ENCODE measurements at places on chromosomes 3 and 15.

DNA sequence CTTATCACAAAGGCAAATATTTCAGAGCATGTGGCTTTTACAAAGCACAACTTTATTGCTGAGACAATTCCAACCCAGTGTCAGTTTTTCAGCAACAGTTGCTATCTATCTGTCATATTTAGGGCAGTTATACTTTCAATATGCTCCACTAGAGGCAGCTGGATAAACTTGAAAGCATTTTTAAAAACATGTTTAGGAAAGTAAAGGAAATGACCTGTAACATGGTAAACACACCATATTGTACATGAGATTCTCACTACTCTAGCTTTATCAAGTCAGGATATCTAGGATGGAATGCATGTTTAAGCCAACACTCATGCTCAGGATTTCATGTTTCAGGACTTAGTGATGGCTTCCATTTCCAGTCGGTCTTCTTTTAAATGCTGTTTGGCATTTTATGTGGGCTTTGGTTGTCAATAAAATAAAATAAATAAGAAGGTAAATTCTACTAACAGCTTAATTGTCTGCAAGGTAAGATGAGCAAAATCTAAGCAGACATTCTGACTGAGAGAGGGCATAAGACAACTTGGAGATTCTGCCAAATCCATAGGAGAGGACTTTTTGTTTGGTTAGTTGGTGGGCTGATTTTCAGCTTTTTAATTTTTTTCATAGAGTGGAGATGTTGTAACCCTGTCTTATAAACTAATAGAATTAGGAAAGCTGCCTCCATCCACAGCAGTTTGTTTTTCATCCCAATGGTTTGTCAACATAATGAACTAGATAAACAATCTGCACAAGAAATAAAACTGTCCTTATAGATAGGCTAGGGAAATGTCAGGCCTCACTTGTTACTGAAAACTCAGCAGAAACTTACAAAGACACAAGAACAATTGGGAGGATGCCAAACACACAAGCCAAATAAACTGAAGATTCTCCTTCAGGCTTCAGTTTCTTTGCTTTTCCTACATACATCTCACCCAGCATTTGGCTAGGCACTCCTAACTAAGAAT, 63.4 kb upstream of the CPB1 start:
- no peak for DNase-seq

DNA sequence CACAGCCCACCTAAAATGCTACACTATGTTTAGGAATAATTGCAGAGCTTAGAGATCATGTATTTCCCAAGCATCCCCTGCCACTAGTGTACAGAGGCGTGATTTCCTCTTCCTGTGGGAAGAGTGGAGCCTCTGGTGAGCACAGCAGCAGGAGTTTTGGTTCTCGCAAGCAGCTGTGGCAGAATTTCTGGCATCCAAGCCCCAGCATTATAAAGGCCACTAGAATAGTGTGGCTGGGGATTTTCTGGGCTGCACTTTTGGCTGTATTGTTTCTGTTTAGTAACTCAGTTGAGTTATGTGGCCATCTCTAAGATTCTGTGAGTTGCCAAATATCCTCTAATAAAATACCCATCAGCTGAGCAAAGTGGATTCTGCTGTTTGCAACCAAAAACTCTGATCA, 64.7 kb downstream of the GPR176 start:
- DNase-seq: no peak

DNA sequence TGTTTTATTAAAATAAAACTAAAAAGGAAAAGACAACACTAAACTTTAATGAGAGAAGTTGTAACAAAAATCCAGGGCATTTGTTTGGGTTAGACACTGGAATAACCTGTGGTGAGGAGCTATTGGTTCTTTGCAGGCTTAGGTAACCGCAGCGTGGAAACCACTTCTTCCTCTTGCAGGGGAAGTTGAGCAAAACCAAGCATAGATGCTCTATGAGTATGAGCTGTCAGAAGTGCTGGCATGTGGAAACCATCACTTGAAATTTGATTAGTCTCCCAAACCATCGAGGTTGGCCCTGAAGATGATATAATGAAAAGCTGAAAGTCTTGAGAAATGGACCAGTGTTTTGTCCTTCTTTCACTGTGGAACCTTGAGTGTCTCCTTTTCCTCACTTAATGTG, 127.1 kb upstream of the RBMS3 start:
- DNase-seq: peak; percentile 44

DNA sequence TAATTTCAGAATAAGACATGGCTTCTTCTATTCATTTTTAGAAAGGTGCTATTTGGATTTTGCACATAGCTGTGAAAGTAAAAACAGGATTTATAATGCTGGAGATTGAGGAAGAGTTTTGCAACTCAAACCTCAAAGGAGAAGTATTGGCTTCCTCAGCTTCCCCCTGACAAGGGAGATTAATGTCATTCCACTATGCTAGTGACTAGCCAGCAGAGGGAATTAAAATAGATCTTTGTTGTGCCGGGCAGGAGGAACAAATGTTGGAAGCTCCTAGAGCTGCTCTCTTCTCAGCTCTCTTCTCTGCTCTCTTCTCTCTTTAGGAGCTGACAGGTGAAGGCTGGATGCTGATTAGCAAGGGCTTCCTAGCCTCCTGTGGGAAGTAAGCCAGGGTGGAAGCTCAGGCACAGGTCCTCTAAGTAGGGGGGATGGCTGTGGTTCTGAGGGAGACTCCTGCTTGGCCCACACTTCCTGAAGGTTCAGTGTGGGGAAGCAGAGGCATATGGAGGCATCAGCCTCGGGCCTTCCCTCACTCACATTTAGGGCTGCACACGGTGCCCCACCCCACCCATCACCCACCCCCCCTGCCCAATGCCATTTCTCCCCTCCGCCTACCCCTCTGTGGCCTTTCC, 29.6 kb downstream of the CX3CR1 start:
- no peak for DNase-seq

DNA sequence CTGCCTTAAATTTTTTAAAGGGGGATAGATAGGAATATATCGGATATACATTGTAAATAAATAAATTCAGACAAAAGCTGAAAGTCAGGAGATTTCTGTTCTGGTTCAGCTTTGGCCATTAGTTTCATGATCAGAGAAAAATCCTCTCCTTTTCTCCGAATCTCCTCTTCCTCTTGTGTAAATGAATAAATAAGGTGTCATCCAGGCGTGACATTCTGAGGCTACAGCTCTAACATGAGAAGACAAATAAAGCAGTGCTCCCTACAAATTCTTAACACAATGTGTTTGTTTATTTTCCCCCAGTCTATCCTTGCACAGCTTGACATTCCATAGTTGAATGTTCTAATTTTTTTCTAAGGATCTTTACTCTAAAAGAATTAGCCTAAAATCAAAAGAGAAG, 9.4 kb upstream of the MB21D2 start:
- DNase-seq: no peak

DNA sequence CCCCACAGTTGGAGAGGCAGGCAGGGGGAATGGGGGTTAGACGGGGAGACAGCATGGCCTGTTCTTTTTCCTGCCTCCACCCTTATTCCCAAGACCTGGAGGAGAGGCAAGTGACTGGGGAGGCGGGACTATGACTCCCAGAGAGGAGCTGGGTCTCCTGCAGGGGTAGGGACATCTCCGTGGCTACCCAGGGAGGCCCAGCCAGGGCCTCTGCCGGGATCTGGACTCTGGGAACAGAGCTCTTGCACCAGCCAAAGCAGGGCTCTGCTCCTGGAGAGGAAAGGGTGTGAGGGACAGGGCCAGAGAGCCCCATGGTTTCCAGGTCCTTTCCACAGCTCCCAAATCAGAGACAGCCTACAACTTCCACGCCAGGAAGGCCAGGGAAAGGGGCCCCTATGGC, 22.8 kb downstream of the CFAP100 start:
- no peak for DNase-seq

DNA sequence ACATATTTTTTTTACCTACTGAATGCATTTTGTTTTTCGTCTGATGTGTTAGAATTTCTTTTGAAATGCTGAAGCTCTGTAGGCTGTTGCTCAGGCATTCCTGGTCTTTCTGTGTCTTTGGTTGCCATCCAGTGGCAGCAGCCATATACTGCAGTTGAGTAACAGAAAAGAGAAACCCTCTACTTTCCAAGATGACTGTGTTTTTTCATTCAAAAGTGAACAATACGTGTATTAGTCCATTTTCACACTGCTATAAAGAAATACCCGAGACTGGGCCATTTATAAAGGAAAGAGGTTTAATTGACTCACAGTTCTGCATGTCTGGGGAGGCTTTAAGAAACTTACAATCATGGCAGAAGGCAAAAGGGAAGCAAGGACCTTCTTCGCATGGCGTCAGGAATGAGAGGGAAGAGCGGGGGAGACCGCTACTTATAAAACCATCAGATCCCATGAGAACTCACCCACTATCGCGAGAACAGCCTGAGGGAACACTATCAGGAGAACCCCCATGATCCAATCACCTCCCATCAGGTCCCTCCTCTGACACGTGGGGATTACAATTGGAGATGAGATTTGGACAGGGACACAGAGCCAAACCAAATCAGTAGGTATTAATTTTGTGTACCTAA, 4.7 kb upstream of the GOLGA8B start:
- peak; percentile 58 for DNase-seq

GRCh38 chr3:113133140-113133539, 78.2 kb upstream of the BOC start:
- DNase-seq: no peak

DNA sequence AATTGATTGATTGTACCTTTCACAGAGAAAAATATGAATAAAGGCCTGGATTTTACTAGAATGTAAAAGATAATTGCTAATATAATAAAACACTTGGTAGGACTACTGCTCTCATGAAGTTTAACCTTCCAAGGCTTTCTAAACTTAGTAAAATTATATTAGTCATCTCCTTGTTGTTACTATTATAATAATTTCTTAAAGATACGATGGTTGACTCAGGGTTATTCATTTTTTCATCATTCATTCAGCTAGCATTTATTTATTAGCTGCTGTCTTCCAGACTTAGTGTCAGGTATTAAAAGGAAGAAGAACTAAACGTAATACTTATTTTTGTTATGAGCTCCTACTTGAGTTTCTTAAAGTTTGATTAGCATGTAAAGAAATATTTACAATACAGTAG, 771.6 kb upstream of the NR2F2 start:
- DNase-seq: no peak

- DNase-seq: no peak
Observed at GRCh38 chr3:45489730-45490309, 101.4 kb downstream of the LARS2 start.

GRCh38 chr3:122824465-122825381, 29.9 kb downstream of the SLC49A4 start:
- no peak for DNase-seq

DNA sequence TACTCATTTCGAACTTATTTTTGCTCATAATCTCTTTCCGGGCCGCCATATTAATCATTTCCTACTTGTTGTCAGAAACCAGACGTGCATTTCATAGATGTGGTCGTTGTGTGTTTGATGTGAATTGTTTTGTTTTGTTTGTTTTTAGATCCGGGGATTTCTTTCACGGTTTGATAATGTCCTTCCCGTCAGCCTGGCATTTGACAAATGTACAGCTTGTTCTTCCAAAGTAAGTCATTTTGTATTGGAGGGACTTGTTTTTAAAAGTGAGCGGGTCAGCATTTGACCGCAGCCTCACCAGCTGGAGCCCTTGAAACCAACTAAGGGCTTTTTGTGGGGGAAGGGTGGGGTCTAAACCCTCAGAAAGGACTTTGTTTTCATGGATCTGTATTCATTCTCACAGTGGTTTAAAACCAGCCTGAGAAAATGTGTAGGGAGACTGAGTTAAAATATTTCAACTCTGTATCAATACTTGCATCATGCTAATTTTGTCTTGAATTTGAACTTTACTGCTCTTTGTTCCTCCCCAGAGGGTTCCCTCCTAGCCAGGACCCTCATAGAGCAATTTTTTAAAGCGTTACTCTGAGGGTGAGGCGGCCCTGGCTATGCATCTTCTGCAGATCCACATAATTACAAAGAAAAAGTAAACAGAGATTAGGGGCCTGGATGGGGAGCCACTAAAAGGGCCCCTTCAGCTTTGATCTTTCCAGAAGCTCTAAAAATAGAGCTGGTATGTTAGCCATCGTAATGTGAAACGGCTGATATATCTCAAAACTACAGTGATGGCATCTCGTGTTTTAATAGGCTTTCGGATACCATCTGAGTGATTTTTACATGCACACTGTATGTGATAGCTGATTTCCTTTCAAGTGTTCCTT, 107.9 kb downstream of the ATG7 start:
- no peak for DNase-seq

DNA sequence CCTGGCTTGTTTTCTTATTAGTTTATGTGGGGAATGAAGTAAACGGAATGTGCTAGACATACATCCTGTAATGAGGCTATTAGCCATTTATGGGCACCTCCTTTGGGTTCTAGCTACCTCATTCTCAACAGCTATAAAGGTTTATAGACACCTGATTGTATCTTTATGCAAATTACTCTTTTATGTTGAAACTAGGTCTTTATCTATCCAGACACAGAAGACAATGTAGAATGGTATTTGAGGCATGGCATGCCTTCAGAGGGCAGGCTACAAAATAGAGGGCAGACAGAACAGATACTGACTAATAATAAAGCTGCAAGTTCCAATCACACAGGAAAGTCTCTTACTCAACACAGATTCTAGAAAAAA, 27.1 kb downstream of the TBC1D2B start:
- DNase-seq: no peak

GRCh38 chr3:65975032-65975431, 63.7 kb downstream of the MAGI1 start:
- DNase-seq: no peak

GRCh38 chr3:47385007-47385406, 4.2 kb downstream of the PTPN23 start:
- no peak for DNase-seq

DNA sequence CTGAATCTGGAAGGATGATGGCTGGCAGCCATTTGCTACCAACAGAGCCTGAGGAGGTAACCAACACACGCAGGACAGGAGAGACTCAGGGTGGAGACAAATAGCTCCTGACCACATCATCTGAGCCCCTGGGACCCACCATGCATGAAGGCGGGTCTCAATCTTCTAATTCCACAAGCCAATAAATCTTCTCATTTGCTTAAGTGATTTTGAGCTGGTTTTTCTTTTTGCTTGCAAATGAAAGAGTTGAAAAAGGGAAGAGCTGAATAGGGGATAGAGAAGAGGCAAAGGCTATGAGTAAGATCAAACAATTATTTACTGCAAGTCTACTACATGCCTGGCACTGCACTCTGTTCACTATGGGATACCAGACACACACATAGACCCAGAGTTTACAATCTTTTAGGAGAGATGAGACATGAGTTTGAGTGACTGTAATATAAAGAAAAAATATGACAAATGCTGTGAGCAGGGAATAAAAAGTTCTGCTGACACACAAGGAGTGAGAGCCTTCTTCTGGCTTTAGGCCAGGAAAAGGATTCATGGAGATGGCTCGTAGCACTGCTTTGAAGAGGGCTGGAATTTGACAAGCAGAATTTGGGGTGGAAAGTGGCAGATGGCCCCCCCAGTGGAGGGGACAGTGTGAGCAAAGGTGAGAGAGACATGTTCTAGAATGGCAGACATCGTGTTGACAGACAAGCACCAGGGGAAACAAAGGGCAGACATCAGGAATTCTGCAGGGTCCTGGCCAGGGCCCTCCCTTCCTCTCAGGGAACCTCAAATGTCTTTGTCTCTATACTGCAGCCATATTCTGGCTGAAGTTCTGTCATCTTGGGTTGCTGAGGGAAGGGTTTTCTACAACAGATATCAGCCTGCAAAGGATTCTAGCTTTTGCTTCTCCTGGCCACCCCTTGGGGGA, 69.8 kb upstream of the WNT5A start:
- DNase-seq: no peak
